ENCODE measurements at places on chromosomes 1 and 21.

DNA sequence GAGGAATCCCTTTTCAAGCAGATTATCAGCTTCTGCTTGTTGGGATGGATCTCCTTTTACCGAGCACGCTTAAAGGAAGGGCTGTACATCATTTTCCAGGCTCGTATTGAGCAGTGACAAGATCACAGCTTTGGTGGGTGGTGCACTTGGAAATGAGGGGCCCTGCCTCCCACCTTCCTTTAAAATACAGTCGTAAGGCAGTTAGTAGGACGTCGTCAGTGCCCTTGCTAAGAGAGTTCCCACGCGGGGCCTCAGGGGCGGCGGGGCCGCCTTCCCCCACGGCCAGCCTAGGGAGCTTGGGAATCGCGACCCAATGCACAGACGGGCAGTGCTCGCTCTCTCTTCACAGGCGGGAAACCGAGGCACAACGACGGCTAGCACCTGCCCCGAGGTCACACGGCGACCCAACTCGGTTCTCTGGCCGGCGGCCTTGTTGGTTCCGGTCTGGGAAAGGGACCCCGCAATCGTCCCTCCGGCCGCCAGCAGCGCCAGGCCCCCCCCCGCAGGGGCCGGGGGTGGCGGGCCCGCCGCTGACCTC, 58.6 kb downstream of the H3-3A start:
- DNase-seq = no peak

GRCh38 chr1:21329209-21329844, 39.1 kb upstream of the ECE1 start:
- DNase-seq = no peak

GRCh38 chr1:199847021-199847420, 180.5 kb upstream of the NR5A2 start:
- no peak for DNase-seq

GRCh38 chr1:205030241-205030640, 12.8 kb upstream of the CNTN2 start:
- DNase-seq = no peak

GRCh38 chr1:206048582-206048981, 4.4 kb upstream of the RHEX start:
- DNase-seq = no peak

DNA sequence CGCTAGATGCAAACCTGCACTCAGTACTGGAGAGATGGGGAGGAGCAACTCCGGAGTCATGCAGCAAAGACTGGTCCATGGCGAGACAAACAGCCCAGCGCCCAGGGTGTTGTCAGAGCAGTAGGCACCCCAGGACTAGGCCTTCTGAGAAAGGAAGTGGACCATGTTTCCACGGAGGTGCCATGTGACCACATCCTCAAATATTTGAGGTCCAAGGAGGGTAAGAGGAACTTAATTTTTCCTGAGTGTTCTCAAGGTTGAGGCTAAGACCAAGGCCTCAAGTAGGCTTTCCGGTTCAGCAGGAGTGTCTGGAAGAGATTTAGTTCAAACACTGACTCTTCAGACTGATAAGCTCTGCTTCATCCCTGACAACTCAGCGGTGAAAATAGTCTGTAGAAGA, 186.2 kb downstream of the RHOU start:
- no peak for DNase-seq

DNA sequence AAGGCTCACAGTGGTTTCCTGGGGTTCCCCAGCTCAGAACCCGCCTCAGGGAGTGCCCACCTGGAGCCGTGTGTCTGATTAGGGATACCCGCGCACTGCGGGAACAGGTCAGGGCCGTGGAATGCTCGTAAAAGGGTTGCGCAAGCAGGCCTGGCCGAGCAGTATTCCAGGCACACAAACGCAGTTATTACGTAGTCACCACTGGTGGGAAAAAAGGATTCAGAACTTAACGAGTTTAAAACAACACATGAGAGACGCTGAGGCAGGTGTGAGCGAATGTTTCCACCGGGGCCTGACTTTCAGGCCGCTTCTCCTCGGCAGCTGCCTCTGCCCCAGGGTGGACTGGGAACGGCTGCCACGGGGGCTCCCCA, 18.2 kb downstream of the PLCH2 start:
- DNase-seq = no peak

- DNase-seq = no peak
These were observed 9.3 kb downstream of the SLC19A1 start for GRCh38 chr21:45532826-45533360.

DNA sequence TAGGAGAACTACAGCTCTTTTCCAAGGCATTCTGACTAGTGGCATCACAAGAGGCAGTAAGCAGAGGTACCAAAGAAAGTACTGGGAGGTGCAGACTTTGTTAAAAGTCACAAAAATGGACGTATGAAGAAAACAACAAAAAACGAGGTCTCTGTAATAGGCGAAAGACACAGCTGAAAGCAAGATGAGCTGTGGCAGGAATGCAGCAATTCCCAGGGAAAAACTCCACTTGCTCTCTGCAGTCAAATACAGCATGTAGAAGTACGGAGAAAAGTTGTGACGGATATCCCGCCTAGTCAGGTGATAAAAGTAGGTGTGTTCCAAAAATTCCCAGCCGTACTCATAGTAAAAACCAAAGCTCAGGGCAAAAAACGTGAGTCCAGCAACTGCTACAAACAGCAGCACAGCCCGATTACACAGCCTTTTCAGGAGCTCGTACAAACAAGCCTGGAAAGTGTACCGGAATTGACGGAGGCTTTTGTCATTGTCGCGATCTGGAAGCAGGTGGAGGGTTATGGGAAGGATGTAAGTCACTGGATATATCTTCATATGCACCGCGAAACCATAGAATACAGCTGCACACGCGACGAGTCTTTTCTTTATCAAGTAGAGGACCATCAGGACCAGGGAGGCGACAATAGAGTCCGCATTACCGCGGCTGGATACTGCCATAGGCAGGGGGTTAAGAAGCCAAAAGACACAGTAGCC, 979 bp downstream of the PIGM start:
- DNase-seq = no peak

DNA sequence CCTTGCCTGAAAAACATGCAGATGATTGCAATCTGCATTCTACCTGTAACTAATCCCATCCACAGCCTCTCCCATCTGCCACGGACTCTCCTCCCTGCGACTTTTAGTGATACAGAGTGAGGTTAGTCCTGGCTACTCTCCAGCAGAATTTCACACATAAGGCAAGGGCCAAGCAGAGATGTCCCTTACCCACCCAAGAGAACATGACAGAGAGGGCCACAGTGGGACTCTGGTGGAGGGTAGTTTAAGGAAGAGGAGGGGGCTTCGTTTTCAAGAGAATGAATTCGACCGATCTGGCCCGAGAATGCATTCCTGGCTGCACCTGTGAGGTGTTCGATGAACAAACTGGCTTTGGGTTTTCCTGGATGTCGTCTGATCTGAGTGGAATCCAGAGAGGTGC, 87.5 kb upstream of the SIM2 start:
- DNase-seq = no peak

DNA sequence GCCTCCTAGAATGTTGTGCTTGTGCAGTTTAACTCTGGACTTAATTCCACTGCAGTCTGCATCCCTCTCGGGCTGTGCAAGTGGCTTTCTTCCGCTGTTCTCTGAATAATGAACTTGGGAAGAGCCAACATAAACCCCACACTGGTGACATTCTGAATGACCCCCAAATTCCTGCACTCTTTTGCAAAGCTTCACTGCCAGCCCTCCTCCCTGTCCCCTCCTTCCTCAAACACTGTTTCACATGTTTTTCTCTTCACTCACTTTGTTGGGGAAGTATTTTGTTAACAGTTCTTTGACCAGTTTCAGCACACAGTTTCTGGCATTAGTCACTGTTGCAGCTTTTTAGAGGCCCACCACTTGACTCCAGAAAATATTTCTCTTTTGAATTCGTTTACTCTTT, 39.7 kb downstream of the GNG12 start:
- no peak for DNase-seq

DNA sequence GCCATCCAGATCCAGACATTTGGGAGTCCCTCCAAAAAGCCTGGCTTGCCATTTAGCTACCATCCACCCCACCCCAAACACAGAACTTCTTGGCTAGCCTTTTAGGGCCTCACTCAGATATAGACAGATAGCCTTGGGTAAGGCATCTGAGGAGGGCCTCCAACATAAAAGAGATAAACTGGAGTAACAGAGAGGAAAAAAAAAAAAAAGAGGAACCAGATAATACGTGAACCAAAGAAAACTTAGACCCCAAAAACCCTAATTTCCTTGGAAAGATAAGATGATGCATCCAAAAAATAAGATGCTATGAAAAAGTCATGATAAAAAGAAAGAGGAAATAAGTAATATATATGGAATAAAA, 19.8 kb upstream of the LSS start:
- no peak for DNase-seq

DNA sequence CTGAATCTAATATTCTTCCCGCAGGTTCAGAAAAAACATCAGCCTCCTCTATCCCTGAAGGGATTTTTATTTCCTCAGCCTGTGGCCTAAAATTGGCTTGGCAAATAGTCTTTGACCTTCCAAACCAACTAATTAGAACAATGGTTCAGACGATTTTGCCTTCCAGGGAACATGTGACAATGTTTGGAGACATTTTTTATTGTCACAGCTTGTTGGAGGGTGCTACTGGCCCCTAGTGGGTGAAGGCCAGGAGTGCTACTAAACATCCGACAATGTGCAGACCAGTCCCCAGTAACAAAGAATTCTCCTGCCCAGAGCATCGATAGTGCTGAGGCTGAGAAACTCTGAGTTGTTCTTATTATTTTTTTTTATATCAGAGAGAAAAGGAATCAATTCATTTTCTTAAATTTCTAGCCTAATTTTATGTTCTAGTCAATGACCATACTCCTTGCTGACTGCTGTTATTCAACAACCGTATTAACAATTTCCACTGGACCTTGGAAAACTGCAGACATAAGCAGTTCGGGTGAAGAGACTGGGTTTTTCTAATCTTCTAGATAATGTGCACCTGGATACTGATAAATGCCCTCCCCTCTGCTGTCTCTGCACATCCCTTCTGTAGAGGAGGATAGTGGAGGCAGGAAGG, 280.7 kb downstream of the LMX1A start:
- DNase-seq = no peak

GRCh38 chr1:3570066-3570986, 41.0 kb downstream of the MEGF6 start:
- DNase-seq = no peak

DNA sequence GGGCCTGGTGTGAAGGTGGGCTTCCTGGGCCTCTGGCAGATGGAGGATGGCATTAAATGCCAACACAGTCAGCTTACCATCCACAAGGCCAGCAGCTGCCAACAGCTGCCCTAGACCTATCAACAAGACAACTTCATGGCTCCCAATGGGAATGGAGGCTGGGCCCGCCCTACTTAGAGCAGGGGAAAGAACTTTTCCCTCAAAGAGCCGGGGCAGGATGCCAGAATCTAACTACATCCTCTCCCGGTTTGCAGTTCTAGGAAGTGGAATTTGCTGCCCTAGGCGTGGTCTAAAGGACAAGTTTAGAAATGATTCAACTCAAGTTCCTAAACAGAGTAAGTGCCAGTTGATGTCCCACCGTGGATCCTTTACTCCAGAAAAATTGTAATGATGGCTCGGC, 13.1 kb downstream of the ICMT start:
- no peak for DNase-seq

DNA sequence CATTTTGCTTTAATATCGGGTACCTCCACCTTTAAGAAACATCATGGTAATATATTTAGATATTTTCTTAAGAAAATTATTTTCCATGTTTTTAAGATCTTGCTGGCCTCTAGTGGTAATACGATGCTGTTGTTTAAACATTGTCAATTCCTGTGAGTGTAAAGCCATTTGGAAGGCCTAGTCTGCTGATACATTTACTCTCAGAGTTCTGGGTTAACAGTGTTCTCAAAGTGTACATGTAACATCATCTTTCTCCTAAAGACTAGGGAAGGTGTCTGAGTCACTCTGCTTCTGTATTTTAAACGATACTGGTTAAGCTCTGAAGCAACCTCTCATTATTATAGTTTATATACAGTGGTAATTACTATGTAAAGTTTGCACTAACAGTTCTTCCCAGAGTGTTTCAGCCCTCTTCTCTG, 189.1 kb downstream of the RASAL2 start:
- DNase-seq = no peak

DNA sequence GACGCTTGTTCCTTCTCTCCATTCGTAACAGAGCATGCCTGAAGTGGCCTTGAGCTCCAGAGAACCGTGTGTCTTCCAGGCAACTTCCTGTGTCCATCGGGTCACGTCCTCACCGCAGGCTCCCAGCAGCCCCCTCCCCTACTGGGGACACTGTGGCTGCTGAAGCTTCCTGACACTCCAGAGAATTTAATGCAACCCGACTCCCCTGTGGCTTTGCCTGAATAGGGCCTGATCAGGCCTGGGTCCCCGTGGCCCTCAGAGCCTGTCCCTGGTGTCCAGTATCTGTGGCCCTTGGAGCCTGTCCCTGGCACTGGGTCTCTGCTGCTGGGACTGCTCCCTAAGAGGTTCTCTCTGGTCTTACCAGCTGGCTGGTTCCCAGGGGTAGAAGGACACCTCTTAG, 219.7 kb upstream of the VAMP3 start:
- DNase-seq = no peak

GRCh38 chr21:45467221-45467779, 62.3 kb downstream of the COL18A1 start:
- DNase-seq = no peak

DNA sequence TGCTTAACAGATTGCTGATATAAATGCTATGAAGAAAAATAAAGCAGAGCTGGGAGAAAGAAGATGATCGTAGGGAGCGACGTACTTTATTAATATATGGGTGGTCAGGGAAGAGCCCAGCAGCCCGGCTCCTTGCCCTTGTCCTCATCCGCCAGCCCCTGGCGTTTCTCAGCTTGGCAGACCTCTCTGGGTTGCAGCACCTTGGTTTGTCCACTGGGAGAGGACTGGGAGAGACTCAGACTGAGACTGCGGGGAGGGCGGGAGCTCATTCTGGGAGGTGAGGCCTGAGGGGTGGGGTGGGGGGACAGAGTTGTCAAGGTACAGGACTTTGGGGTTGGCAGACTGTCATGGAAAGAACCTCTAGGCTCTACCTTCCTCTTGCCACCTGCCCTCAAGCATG, 3.3 kb upstream of the S100A3 start:
- no peak for DNase-seq

GRCh38 chr1:87246436-87246835, 82.2 kb upstream of the LMO4 start:
- DNase-seq = no peak
